ENCODE measurements at places on chromosomes 11 and 22.

DNA sequence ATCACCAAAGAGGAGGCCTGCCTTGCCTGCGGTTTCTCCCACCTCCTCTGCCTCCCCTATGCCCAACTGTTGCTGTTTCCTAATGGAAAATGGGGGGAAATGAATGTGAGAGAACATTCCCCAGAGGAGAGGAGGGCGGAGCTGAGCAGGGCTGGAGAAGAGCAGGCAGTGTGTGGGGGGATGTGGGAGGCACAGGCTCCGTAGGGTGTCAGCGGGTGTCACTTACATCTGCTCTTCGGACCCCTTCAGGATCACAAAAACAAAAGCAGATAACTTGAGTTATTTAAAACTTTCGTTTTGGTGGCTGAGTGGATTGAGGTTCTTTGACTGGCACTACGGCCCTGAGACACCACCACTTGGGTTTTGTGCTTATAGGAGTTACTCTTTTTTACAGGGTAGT is 93.8 kb downstream of the CEP164 start:
- ATAC-seq, result no peak

GRCh38 chr11:15923183-15923582 is 433.2 kb downstream of the SOX6 start:
- ATAC-seq, result no peak

- no peak for ATAC-seq
Measured at GRCh38 chr22:46000081-46001027, 23.4 kb upstream of the WNT7B start.

DNA sequence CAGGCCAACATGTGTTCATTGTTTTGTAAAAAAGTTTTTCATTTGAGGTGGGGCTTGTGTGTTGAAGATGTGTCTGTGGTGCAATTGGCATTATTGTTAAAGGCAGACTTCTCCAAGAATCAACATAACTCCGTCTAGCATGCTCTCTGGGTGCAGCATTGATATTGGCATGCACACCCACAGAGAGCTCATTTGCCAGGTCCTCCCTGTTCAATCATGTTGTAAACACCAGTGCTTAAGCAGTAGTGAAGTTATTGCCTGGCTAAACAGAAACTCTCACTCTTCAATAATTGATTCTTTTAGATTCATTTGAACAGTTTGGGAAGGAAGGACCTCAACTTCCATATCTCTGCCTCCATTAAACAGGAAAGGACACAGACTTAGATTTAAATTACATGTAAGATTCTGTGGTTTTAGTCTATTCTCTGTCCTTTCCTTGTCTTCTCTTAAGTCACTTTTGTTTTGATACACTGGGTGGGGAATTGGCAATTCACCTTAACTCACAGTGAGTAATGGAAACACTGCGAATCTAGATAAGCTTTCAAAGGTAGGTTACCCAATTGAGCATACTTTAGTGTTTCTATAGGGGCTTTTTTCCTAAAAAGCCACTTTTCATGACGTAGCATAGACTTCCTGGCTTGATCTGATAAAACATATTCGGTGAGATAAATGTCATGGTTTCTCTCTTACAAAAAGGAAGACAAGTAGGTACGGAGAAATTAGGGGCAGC is 30.8 kb upstream of the EXPH5 start:
- ATAC-seq, result no peak

- no peak for ATAC-seq
Measured at GRCh38 chr11:107408762-107409211, 48.8 kb downstream of the CWF19L2 start.

DNA sequence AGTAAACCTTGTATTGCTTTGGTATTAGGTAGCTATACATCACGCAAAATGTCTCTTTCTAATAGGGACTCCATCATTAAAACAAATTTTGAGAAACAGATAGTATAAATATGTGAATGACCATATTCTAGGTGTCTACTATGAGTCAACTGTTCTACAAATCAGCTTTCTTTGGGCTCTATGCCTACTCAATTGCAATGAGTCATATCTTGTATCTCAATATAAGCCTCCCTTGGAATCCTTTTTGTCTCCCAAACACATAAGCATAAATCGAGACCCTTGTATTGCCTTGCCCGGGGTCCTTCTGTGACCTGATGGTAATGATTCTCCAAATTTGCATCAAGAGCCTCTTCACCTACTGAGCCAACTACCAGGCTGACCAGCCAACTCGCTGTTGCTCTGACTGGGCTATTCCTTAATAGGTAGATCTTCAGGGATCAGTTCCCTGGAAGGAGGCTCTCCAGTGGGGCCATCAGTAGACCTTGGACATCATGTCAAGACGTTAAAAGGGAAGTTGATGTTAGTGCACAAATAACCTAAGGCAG is 22.2 kb downstream of the BLID start:
- ATAC-seq, result no peak

GRCh38 chr11:131157678-131158077 is 212.7 kb upstream of the NTM start:
- no peak for ATAC-seq

GRCh38 chr11:9092072-9092471 is 673 bp upstream of the SCUBE2 start:
- no peak for ATAC-seq

DNA sequence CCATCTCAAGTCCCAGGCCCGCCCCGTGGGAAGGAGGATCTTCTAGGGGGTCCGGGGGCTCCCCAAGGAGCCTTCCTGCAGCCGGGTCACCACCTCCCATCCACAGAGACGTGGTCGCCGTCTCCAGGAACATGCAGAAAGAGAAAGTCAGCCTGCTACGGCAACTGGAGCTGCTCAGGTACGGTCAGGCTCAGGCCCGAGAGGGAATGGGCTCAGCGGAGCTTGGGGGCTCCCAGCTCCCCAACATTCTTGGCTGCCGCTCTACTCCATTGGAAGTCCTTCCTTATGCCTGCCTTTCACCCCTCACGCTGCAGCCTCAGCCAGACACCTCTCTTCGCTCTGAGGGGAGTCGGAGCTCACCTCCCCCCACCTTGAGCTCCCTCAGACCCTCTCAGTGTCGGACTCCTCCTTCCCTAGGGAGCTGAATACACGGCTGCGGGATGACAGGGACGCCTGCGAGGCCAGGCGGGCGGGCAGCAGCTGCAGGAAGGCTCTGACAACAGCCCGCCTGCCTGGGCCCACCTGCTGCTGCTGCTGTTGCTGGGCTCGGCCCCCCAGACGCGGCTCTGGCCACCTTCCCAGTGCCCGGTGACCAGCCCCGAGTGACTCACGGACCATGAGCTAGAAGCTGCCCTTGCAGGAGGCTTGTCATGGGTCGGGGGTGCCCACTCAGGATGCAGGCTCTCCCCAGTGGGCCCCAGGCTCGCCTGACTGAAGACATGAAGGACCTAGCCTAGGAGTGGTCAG is 1.5 kb upstream of the CD151 start:
- ATAC-seq, result no peak

GRCh38 chr11:88337987-88338668 is 592 bp upstream of the CTSC start:
- ATAC-seq, result peak; percentile 63

DNA sequence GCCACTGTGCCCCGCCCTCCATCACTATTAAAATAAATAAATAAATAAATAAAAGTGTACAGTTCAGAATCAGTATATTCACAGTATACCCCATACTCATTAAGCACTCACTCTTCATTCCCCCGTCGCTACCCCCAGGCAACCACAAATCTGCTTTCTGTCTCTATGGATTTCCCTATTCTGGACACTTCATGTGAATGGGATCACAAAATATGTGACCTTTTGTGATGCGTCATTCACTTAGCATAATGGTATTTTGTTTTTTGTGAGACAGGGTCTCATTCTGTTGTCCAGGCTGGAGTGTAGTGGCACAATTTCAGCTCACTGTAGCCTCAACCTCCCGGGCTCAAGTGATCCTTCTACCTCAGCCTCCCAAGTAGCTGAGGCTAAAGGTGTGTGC is 52.8 kb downstream of the RBX1 start:
- no peak for ATAC-seq

DNA sequence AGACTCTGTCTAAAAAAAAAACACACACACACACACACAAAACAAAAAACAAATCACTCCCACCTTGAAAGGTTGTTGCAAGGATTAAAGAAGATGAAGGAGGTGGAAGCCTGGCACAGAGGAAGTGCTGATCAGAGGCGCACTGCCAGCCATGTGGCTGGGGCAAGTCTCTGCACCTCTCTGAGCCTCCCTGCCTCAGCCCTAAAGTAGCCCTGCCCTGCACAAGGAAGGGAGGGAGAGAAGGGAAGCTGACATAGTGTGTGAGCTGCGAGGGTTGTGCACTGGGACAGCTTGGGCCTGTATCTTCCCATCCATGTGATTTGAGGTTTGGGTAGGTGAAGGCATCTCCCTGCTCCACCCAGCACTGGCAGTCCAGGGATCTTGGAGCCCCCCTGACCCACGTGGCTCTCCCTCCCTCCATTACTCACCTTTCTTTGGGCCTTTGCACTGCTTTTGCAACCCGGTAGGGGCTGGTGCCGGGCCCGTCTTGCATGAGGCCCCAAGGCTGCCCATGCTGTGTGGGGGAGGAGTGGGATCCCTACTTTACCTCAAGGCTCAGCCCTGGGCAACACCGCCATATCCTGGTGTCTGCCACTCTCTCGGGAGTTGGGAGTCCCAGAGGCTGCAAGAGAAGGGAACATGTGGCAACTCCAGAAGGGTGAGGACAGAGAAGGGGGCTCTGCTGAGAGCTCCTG is 30.5 kb downstream of the IFT27 start:
- ATAC-seq, result no peak

GRCh38 chr11:17014833-17015626 is 816 bp upstream of the PLEKHA7 start:
- ATAC-seq, result peak; percentile 47

GRCh38 chr11:9568854-9569587 is 4.4 kb upstream of the WEE1 start:
- ATAC-seq, result no peak
